ENCODE measurements at places on chromosomes 4 and X.

GRCh38 chr4:109275066-109275745 lies 27.3 kb downstream of the COL25A1 start:
- DNase-seq, result no peak

- DNase-seq, result no peak
Observed at GRCh38 chrX:39582091-39582490, 515.7 kb downstream of the BCOR start.

DNA sequence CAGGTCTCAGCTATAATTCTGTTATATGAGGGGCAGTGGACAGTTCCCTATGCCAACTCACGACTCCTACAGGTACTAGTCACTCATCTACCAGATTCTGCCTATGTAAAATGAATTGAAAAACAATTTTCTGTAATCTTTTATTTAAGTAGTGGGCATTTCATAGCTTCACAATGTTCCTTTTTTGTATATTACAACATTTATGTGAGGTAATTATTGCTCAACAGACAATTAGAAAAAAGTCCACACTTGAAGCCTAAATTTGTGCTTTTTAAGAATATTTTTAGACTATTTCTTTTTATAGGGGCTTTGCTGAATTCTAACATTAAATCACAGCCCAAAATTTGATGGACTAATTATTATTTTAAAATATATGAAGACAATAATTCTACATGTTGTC lies 20.4 kb downstream of the EREG start:
- no peak for DNase-seq

DNA sequence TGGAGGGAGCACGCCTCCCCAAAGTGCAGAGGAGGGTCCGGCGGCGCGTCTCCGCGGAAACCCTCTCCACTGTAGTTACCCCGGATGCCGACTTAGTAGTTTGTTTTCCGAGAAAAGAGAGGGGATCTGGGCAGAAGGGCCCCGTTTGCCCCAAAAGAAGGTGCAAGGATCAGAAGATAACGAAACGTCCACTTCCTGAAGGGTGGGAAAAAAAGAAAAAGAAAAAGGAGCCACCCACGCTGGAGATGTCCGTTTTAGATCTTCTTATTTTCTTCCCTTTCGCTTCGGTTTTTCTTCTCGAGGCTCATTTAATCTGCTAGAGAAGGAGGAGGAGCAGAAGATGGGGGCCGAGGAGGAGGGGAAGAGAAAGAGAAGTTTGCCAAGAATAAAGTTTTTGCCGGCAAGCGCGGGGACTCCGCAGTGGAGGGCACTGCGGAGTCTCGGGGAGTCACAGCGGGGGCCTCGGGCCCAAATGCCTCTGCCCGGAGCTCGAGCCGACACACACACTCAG lies 517 bp downstream of the LEF1 start:
- DNase-seq, result no peak

Measured in left kidney (tissue), 8 donors.